Left ventricle myocardium superior (tissue), 1 donor: ENCODE measurements at places on chromosomes 5 and 9.
A peak's percentile ranks its signal among the peaks of the same experiment; 100 is the strongest.

GRCh38 chr5:170303549-170303948 is 6.0 kb upstream of the LCP2 start:
- no peak for DNase-seq

DNA sequence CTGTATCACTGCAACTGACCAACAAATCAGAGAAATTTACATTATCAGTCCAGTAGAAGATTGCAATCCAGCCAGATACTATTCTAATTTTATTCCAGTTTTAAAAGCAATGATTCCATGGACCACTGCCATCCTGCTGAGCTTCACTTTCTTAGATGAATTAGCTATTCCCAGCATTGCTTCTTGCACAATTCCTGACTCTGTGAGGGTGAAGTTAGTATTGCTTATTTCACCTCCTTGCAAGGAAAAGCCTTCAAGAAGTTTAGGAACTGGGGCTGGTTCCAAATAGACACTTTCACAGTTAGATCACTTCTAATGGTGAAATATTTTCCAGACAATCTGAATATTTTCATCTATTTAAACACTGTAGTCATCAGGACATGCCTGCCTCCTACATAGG is 338.6 kb upstream of the TNC start:
- no peak for DNase-seq

- peak; percentile 94 for DNase-seq
Observed at GRCh38 chr9:136644593-136645351, 17.9 kb upstream of the EGFL7 start.

- no peak for DNase-seq
Observed at GRCh38 chr9:82706786-82707185, 356.2 kb downstream of the RASEF start.

- DNase-seq = no peak
Observed at GRCh38 chr5:1547655-1548054, 23.9 kb upstream of the LPCAT1 start.

DNA sequence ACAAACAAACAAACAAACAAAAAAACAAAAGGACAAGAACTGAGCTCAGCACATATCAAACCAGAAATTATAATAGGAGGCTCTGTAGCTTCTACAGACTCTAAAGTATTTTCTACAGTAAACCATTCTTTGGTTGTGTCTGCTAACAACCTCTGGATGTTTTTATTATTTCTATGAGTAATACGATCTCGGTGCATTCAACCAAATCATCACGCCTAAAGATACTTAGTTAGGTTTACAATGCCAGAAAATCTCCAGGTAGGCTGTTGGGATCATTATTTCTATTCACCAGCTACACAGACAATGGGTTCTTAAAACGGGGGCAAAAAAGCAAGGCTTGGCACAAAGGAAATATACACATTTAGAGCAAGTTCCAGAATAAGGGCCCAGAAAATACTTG is 41.6 kb upstream of the ALDOB start:
- DNase-seq = no peak

DNA sequence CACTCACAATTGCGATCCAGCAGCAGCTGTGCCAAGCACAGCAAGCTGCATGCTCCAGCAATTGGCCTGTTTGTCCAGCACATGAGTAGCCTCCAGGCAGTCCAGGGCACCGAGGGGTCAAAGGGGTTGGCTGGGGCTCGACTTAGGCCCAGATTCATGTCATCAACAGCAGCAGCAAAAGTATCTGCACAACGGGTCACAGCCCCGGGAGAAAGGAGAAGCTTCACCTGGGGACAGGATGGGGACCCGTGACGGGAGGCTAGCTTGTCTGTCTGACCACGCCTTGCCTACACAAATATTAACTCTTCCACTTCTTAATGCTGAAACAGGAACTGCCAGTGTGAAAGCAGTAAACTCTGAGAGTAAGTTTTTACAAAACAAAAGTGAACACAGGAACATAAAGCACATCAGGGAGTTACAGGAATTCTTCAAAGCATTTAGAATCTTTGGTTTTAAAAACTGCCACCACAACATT is 191.2 kb downstream of the PIK3R1 start:
- DNase-seq = peak; percentile 29

DNA sequence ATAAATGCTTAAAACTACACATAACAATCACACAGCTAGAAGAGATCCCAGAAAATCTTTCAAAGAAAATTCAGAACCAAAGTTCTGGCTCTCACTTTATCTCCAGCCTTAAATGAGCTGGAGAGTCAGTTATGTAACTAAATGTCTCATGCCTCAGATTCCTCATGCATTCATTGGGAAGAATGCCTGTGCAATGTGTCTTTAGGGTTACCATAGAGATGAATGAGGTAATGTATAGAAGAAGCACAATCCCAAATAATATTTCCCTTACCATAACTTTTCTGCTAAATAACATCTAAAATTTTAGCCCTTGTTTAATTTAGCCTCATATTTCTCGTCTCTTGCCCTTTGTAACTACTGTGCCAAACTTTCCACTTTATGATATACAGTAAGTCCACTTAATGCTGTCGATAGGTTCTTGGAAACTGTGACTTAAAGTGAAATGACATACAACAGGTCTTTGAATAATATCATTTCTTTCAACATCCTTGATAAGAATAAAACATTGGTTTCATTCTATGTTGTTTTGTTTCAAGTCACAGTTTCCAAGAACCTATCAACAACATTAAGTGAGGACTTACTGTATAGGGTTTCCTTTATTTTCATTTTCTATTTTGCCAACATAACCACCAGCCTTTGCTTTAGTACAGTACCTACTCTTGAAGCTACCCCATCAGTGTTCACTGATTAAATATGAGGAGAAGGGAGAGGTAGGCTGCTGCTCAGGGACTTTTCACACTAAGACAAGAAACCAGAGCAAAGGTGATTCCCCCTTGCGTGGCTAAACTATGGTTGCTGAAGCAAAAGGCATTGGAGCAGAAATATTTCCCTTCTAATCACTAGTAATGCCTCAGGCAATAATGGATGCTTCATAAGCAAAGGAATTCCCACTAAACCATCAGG is 295.7 kb upstream of the PTGER4 start:
- DNase-seq = no peak

GRCh38 chr9:92988215-92988768 is 41.0 kb downstream of the FGD3 start:
- DNase-seq = no peak

- DNase-seq = no peak
Observed at GRCh38 chr5:13987843-13988464, 43.5 kb upstream of the DNAH5 start.

GRCh38 chr5:111372799-111373198 is 139.5 kb downstream of the STARD4 start:
- DNase-seq = no peak
